Uterus (tissue), 4 donors: ENCODE measurements at places on chromosomes 1 and 21. TPM values are rescaled to one million over a fixed set of nuclear protein-coding genes. Genes with fewer than 3 reads are reported as not detected.

GRCh38 chr1:211326528-211327345 is at the start of gene TRAF5:
Gene TRAF5, plus strand, starts transcription at chr1:211326833. Its CDS starts 26,407 bp downstream, at chr1:211353240.
- H3K36me3 ChIP-seq = no peaks in the 10 kb centered on the region
- DNase-seq = peak; percentile 63
- H3K27ac ChIP-seq = peak within 1 kb of the TSS; percentile 87

GRCh38 chr1:64459743-64460142 is 10.2 kb upstream of the CACHD1 start:
- H3K27me3 ChIP-seq = no peaks in the 10 kb centered on the region
- H3K27ac ChIP-seq = no peak overlapping the region
- no peak for DNase-seq

GRCh38 chr1:109151146-109151990 is 37.5 kb downstream of the ELAPOR1 start:
- no peaks in the 10 kb centered on the region for H3K27me3 ChIP-seq
- no peaks in the 10 kb centered on the region for H3K4me1 ChIP-seq
- no peak overlapping the region for H3K27ac ChIP-seq
- no peak for DNase-seq
- H3K4me3 ChIP-seq = no peak overlapping the region
- no peaks in the 10 kb centered on the region for H3K36me3 ChIP-seq

GRCh38 chr1:81758181-81758580 is 42.6 kb upstream of the ADGRL2 start:
- no peak overlapping the region for H3K4me3 ChIP-seq
- no peaks in the 10 kb centered on the region for H3K27me3 ChIP-seq
- no peak for DNase-seq
- H3K36me3 ChIP-seq = no peaks in the 10 kb centered on the region
- H3K27ac ChIP-seq = no peak overlapping the region
- H3K4me1 ChIP-seq = no peaks in the 10 kb centered on the region

The GNG4 gene
- 8.2 TPM for total RNA-seq

The CADM3 gene
- total RNA-seq = 8.8 TPM

The SPRR2E gene
- not detected for total RNA-seq

GRCh38 chr1:165152109-165152508 is 204.4 kb downstream of the LMX1A start:
- no peak overlapping the region for H3K27ac ChIP-seq
- H3K27me3 ChIP-seq = no peaks in the 10 kb centered on the region
- no peaks in the 10 kb centered on the region for H3K36me3 ChIP-seq
- no peak for DNase-seq
- H3K4me1 ChIP-seq = no peaks in the 10 kb centered on the region

DNA sequence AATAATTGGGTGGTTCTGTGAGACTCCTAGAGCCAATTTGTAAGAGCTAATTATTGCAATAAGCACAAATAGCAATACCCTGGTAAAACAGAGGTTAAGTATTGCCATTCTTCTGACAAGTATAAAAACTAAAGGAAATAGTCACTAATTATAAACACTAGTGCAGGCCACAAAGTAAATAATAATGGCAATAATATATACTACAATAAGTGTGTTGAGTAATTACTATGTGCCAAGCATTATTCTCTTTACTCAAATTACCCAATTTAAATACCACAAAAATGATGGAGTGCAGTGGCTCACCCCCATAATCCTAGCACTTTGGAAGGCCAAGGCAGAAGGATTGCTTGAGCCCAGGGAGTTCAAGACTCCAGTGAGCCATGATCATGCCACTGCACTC is 15.3 kb downstream of the ZMYM6 start:
- no peak overlapping the region for H3K4me3 ChIP-seq
- H3K27ac ChIP-seq = no peak overlapping the region
- H3K36me3 ChIP-seq = no peaks in the 10 kb centered on the region
- H3K27me3 ChIP-seq = no peaks in the 10 kb centered on the region
- H3K4me1 ChIP-seq = no peaks in the 10 kb centered on the region
- DNase-seq = no peak

DNA sequence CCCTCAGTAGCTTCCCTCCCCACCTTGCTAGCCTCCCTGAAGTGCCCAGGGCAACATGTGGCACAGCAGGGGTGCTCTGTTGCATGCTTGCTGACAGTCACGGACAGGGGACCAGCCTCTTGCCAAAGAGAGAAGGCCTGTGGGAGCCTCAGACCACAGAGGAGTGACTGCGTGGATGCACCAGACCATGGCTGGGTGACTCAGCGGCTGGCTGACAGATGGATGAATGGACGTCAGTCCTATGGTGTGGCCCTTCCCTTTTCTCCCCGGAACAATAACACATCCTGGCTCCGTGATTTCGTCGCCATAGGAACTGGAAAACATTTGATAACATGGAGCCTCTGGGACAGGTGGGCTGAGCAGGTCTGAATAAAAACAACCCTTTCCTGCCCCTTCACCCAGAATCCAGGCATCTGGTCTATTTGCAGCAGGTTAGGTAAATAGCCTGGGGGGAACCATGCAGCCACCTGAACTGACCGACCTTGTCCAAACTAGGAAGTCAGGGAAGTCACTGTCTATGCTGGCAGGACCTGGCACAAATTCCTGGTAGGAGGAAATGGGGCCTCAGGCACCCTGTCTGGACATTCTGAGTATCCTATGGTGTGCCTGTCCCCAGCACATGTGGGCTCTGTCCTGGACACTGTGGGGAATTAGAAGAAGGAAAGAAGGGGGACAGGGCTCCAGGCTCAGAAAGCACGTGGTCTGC is 53.3 kb downstream of the NENF start:
- H3K4me3 ChIP-seq = no peak overlapping the region
- no peak overlapping the region for H3K27ac ChIP-seq
- no peak for DNase-seq
- H3K27me3 ChIP-seq = no peaks in the 10 kb centered on the region
- no peaks in the 10 kb centered on the region for H3K4me1 ChIP-seq

The ANKRD45 gene
- 0.51 TPM for total RNA-seq
